ENCODE measurements at places on chromosomes 1 and 21.

- DNase-seq: no peak
Measured at GRCh38 chr1:3255680-3256079, 186.7 kb downstream of the PRDM16 start.

GRCh38 chr1:230114237-230114651, 47.2 kb downstream of the GALNT2 start:
- DNase-seq: no peak

DNA sequence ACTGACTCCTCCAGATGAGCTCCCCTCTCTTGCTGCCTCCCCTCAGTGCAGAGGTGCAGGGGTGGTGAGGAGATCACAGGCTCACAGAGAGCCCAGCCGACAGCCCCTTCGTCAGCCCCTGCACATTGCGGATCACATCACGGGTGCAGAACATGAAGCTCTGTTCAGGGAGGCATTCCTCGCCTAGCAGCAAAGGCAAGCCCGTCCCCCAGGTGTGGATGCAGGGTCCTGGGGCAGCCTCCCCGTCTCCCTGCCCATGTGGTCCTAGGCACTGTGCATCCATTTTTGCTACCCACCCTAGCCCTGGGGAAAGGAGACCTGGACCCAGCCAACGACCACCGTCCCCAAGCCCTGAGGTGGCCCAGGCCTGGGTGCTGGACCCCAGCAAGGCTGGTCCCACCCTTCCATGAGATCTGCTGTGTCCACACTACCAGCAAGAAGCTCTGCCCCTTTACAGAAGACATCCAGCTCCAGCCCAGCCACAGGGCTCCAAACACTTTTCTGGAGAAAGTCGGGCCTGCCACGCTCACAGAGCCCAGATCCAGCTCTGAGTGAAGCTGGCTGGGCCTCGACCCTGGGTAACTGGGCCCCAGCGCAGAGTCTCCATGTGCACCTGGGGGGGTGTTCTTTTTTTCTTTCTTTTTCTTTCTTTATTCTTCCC, 248.7 kb downstream of the NPHP4 start:
- DNase-seq: no peak

DNA sequence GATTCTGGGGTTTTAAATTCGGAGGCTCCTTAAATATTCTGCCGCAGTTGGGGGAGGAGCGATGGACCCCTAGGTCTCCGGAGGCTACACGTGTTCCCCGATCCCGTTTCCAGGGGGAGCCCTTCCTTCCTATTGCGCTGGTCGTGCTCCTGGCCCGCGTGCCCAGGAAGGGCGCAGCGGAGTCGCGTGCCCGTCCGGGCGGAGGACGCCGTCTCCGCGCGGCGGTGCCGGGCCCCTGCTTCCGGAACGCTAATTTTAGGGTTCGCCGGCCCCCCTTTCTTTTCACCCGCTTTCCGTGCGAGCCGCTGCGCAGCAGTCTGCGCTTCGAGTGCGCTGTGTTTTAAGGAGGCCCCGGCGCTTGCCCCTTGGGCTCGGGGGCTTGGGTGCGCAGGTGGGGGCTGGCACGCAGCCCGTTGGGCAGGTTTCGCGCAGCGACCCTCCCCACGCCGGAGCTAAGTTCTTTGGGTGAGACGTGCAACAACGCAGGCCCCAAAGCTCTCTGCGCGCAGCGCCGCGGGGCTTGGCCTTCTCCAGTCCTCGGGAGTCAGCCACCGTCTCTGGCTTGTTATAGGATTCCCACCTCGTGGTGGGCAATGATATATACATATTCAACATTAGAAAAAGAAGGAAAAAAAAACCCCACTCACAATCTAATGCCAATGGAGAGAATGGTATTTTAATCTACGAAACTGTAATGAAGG, 43.5 kb upstream of the DNAJC6 start:
- peak; percentile 66 for DNase-seq

GRCh38 chr1:202214089-202214843, 20.7 kb downstream of the LGR6 start:
- DNase-seq: no peak

GRCh38 chr1:26154750-26155149, 4.1 kb upstream of the FAM110D start:
- DNase-seq: no peak

GRCh38 chr21:26847002-26847401, 1.8 kb upstream of the ADAMTS1 start:
- DNase-seq: no peak

GRCh38 chr1:224828691-224829090, 100.8 kb upstream of the DNAH14 start:
- DNase-seq: peak; percentile 46

GRCh38 chr1:178189814-178190213, 95.9 kb downstream of the RASAL2 start:
- peak; percentile 51 for DNase-seq

DNA sequence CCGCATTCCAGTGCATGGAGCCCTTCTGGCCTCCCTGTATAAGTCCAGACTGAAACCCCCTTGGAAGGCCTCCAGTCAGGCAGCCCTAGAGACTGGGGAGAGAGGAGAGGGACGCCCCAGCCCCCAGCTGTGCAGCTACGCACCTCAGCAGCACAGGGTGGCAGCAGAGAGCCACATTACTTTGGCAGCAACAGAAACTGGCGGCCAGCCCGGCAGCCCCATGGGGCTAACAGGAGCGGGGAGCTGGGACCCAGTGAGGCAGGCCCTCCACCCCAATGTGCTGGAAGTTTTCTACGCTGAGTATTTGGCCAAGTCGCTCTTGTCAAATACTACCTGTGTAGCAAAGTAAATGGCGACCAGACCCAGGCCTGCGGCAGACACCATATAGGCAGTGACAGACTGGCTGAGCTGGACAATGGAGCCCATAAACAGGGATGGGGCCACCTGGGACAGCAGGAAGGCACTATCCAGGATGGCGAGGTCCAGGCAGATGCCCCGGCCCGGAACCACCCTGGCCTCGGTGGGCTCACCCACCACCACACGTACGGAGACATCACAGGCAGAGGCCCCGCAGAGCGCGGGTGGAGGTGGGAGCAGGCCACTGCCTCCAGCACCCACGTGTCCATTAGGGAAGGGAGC, 21.2 kb downstream of the SLC45A3 start:
- DNase-seq: peak; percentile 64

DNA sequence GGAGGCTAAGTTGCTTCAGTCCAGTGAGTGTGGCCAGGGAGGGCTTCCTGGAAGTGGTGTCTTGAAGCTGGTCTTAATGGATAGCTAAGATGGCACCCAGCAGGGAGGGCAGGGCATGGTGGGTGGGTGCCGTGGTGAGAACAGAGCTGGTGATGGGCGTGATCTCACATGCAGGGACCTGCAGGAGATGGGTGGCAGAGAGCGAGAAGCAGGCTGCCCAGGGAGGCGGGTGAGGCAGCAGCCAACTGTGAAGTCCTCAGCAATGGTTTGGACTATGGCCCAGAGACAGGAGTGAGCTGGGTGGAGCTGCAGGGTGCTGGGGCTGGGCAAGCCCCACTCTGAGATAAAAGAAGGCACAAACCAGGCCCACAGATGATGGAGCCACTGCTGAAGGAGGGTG, 50.7 kb downstream of the UMODL1 start:
- DNase-seq: no peak

DNA sequence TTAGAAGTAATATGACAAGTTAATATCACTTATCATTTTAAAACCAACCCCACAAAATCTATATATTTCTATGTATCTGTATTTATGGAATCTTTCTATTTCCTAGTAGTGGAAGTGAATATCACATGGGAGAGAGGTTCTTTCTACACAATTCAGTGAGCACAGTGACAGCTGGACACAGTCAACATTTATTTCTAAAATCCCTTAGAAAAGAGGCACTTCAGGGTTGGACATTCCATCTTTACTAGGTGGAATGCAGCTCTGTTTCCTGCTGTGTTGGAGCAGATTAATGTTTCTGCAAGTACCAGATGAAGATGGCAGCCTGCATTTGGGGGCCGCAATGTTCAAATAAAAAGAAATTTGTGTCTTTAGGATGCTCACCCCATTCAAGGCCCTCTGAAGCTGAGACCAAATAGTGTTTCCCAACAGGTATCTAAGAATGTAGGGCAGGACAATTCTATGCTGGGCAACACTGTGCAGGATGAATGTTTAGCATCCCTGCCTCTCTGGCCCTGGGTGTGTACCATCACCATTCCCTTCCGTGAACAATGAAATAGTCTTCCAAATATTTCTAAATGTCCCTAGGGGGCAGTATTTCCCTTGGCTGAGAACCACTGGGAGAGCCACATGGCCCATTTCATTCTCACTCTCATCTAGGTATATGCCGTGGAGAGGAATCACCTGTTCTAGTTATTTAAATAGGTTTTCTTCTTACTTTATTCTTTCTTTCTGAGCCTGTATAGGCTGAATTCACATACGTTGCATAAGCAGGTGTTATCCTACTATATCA, 394.8 kb downstream of the PRDM2 start:
- DNase-seq: peak; percentile 15

DNA sequence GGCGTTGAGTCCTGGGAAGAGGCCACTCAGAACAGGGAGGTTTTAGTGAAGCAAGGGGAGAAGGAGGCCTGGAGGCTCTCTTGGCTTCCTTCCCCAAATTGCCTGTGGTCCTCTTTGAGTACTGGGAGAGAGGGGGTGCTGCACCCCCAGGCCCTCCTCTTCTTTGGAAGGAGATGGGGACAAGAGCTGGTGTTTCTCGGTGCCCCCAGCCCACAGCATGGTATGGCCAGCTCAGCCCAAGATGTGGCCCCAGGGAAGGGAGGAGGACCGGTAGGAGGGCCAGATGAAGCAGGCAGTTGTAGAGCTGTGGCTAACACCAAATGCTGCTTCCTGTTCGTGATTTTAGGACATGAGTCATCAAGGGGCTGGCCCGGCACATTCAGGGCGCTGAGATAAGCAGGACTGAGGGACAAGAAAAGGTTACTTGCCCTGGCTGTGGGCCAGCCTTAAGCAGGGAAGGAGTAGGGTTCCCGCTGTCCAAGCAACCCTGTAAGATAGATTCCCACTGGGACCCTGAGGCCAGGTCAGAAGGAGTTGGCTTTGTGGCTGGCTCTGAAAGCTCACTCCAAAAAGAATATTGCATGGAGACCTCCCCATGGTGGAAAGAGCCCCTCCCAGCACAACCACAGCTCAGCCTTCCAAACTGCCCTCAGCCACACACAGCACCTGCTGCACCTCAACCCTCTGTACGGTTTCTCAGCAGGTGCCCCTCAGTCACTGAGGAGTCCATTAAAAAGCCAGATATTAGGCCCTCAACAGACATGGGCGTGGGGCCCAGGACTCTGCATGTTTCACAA, 4.9 kb upstream of the TNFRSF1B start:
- peak; percentile 87 for DNase-seq

GRCh38 chr1:223525546-223525945, 132.3 kb downstream of the CCDC185 start:
- DNase-seq: no peak

GRCh38 chr1:11704691-11705475, 13.4 kb downstream of the DRAXIN start:
- no peak for DNase-seq

GRCh38 chr1:167746988-167747655, 25.3 kb downstream of the MPZL1 start:
- no peak for DNase-seq

DNA sequence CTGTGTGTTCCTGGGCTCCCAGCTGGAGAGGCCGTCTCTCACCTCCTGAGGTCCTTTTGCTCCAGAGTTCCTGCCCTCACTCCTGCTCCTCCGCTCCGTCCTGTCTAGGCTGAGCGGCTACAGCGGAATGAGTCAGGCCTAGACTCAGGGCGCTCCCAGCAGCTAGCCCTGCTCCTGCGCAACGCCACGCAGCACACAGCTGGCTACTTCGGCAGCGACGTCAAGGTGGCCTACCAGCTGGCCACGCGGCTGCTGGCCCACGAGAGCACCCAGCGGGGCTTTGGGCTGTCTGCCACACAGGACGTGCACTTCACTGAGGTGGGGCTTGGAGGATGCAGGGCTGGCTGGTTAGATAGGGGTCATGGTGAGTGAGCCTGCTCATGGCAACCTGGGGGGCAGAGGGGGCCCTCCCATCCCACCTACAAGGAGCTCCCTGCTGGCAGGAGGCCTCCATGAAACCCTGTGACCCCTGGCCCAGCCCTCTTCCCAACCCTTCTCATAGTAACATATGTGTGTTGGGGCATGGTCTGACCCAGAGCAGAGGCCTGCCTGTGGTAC, 15.1 kb downstream of the PSRC1 start:
- no peak for DNase-seq

DNA sequence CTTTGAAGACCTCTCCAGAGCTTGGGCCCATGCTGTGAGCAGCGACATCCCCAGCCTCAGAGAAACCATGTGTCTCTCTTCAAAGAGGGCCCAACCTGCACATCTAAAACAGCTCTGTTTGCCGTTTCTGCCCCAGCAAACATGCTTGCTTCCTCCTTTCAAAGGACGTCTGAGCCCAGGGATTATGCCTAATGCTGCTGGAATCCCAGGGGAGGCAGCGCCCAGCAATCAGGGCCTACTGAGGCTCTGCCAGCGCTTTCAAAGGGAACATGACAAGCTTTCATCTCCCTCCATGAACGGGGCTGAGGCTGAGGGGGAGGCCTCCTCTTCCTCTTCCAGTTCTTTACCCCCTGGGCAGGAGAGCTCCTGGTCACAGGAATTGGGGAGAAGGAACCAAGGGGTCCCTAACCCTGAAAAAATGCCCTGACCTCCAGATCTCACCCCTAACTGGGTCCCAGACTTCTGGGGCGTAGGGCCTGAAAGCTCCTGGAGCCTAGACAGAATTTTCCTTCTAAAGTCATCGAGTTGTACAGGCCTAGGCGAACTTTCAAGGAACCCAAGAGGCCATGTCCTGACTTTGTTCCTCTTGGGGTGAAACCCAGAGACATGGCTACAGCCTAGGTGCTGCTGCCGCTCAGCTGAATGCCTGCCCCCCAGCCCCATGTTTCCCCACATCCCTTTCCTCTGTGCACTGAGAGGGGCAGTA, 13.4 kb upstream of the ASCL5 start:
- no peak for DNase-seq

DNA sequence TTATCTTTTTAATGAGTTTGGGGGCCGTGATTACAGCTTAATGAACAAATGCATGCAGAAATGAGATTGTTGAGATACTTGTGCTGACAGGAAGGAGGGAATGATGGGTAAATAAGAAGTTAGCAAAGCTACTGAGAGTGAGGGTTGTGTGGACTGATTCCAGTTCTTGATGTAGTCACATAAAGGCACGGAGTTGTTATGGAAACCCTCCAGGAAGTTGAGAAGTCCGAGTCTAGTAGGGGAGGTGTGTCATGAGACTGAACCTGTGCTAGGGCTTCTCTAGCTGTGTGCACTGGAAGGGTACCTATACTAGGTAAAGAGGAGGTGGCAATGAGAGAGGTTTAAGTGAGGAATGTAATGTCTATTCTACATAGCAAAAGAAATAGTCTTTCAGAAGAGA, 475.7 kb downstream of the USP25 start:
- no peak for DNase-seq

GRCh38 chr1:206041640-206042039, 11.3 kb upstream of the RHEX start:
- no peak for DNase-seq
